Cardiac muscle cell (in vitro differentiated cells and primary cell): ENCODE measurements at places on chromosomes 16 and 17. TPM values are rescaled to one million over a fixed set of nuclear protein-coding genes. Genes with fewer than 3 reads are reported as not detected.
A peak's percentile ranks its signal among the peaks of the same experiment; 100 is the strongest.

- H3K4me3 ChIP-seq, result no peak overlapping the region
- H3K4me1 ChIP-seq, result no peaks in the 10 kb centered on the region
- no peaks in the 10 kb centered on the region for H3K36me3 ChIP-seq
- no peaks in the 10 kb centered on the region for H3K27me3 ChIP-seq
These were observed 12.8 kb upstream of the HSBP1 start for GRCh38 chr16:83794860-83795554.

DNA sequence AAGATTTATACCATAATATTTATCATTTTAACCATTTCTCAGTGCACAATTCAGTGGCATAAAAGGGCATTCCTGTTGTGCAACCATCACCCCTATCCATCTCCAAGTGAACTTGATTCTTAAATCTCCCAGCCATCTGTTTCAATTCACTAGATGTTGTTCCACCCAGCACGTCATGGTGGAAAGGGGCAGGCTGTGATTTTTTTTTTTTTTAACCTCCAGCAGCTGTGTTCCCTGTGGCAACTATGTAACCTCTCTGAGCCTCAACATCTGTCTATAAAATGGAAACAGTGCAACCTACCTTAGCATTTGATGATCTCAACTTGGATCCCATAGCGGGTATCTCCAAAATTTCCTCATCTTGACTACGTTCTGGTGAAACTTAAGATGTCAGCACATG is 604.5 kb downstream of the WWOX start:
- H3K36me3 ChIP-seq, result no peaks in the 10 kb centered on the region
- DNase-seq, result peak; percentile 8
- no peak overlapping the region for H3K4me3 ChIP-seq
- H3K4me1 ChIP-seq, result no peaks in the 10 kb centered on the region

DNA sequence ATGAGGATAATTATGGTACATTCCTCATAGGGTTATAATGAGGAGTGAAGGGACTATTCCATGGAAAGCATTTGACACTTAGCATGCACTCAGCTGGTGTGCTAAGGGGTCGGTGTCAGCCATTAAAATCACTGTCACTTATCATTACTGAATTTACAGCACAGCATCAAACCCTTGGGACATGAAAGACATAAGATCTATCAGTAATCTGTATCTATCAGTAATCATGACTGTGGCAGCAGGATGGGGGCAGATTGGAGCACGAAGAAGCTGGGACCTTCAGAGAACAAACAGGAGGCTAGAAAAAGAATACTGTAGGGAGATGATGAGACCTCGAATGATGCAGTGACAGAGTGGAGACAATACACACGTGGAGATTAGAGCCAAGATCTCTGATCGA is 73.5 kb upstream of the CLEC3A start:
- DNase-seq, result no peak
- H3K4me3 ChIP-seq, result no peak overlapping the region
- H3K4me1 ChIP-seq, result peaks cover 7% of the 10 kb centered on the region

- peak overlapping the region; percentile 44 for H3K27ac ChIP-seq
- no peak overlapping the region for H3K4me3 ChIP-seq
- DNase-seq, result peak; percentile 72
- H3K36me3 ChIP-seq, result no peaks in the 10 kb centered on the region
These were observed 37.1 kb downstream of the NUP93 start for GRCh38 chr16:56767024-56767423.

- no peaks in the 10 kb centered on the region for H3K27me3 ChIP-seq
- H3K36me3 ChIP-seq, result no peaks in the 10 kb centered on the region
- H3K4me3 ChIP-seq, result no peak overlapping the region
- DNase-seq, result no peak
These were observed 22.9 kb upstream of the LITAF start for GRCh38 chr16:11609474-11610120.

DNA sequence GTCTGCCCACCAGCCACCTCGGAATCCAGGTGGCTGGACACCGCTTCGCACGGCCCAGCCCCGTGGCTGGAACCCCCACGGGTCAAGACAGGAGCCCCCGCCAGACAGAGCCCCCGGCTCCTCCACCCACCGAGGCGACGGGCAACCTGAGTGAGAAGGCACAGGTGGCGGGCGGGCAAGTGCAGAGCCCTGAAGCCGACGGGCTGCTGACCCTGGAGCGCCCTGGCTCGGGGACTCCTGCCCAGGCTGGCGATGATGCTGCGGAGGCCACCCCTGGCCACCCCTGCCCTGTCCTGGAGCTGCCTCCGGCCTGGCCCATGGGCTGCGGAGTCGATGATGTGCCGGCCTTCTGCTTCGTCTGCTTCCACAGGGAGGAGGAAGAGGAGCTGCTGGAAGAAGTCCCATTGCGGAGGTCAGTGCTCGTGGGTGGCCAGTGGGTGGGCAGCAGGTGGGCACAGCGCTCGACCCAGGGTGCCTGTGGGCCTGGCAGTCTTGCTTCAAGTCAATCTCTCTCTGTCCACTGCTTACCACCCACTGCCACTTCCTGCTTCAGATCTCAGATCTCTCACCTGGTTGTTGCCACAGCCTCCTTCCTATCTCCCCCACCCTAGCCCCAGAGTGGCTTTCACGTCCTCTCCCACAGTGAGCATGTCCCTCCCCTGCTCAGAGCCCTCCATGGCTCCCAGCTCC is 33.1 kb upstream of the SBK1 start:
- H3K36me3 ChIP-seq, result no peaks in the 10 kb centered on the region
- H3K27me3 ChIP-seq, result no peaks in the 10 kb centered on the region
- peak overlapping the region; percentile 41 for H3K4me3 ChIP-seq
- H3K27ac ChIP-seq, result peak overlapping the region; percentile 83

DNA sequence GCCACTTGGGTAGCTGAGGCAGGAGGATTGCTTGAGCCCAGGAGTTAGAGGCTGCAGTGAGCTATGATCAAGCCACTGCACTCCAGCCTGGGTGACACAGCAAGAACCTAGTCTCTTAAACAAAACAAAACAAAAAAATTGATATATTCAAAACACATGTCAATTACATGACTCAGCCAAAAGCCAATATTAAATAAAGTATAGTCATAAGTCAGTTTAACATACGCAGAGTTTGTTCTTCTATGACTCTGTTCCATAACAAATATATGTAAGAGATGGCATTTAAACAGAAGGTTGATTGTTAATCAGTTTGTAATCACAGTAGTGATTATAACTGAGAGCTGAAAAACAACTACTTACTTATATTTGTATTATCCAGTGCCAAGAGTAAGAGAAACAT is 106.5 kb downstream of the CDH8 start:
- H3K27ac ChIP-seq, result no peak overlapping the region
- H3K4me3 ChIP-seq, result no peak overlapping the region
- H3K36me3 ChIP-seq, result no peaks in the 10 kb centered on the region

DNA sequence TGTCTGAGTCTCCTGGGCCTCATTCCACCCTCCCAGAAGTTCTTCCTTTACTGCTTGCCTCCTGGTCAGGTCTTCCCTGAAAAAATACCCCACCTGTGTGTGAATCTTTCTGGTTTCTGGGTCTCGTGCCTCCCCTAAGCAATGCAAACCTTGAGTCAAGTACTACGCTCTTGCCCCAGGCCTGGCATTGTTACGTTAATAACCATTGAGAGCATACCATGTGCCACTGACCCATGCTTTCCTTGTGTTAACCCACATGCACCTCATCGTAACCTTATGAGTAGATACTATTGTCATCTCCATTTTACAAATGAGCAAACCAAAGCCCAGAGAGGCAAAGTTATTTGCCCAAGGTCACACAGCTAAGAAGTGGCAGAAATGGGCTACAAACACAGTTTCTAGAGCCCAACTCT is 25.4 kb upstream of the TOB1 start:
- H3K4me3 ChIP-seq, result no peak overlapping the region
- H3K4me1 ChIP-seq, result peaks cover 17% of the 10 kb centered on the region
- no peak overlapping the region for H3K27ac ChIP-seq
- no peaks in the 10 kb centered on the region for H3K27me3 ChIP-seq
- H3K36me3 ChIP-seq, result no peaks in the 10 kb centered on the region

DNA sequence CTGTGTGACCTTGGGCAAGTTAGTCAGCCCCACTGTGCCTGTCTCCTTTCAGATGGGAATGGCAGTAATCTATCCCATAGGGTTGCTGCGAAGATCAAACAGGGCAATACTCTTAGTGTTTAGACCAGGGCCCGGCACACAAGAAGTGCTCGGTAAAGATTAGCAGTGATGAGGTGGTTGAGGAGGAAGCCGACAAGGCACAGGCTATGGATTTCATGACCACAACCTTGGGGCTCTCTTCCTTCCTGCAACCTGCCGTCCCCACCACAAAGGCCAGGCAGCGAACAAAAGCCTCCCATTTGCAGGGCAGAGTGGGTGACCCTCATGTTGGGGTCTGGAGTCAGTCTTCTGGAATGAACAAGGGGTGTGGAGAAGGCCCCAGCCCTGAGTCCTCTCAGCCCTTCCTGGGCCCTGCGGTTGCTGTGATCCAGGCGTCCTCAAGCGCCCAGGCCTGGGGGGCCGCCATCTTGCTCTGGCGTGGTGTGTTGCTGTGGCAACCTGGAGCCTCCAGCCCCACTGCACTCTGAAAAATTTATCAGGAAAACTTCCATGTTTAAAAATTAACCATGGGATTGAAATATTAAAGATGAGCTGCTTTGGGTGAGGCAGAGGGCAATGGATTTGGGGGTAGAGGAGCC is 9.8 kb downstream of the ADAM11 start:
- H3K4me3 ChIP-seq, result no peak overlapping the region
- no peak for DNase-seq
- peaks cover 26% of the 10 kb centered on the region for H3K4me1 ChIP-seq
- H3K27ac ChIP-seq, result no peak overlapping the region

GRCh38 chr17:27622986-27623385 is 8.0 kb upstream of the LGALS9 start:
- no peaks in the 10 kb centered on the region for H3K4me1 ChIP-seq
- no peak for DNase-seq
- no peak overlapping the region for H3K27ac ChIP-seq
- H3K36me3 ChIP-seq, result peaks cover 8% of the 10 kb centered on the region

DNA sequence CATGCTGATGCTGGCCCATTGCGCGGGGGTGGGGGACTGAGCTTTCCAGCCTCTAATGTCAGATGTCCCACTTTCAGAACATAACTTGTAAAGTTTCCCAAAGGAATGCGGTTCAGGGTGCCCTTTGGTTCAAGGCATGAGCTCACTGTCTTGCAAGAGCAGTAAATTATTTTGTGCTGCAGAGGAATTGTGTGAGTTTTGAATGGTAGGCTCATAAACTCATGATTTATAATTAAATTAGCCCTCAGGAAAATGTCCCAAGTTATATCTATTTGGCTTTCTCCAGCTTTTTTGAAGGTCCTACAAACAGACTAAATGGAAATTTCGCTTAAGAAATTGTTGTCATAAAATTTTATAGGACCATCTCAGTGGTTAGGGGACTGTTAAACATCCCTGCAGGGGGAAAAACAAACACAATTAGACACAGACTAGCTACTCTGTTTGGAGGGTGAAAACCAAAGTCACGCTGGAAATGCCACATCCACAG is 321.8 kb downstream of the HS3ST3B1 start:
- no peaks in the 10 kb centered on the region for H3K36me3 ChIP-seq
- H3K4me1 ChIP-seq, result no peaks in the 10 kb centered on the region
- H3K27ac ChIP-seq, result no peak overlapping the region
- H3K4me3 ChIP-seq, result no peak overlapping the region

- H3K27ac ChIP-seq, result peak overlapping the region; percentile 7
- no peaks in the 10 kb centered on the region for H3K27me3 ChIP-seq
- no peaks in the 10 kb centered on the region for H3K36me3 ChIP-seq
- DNase-seq, result peak; percentile 92
These were observed 59.5 kb upstream of the CACNG4 start for GRCh38 chr17:66904760-66905624.

DNA sequence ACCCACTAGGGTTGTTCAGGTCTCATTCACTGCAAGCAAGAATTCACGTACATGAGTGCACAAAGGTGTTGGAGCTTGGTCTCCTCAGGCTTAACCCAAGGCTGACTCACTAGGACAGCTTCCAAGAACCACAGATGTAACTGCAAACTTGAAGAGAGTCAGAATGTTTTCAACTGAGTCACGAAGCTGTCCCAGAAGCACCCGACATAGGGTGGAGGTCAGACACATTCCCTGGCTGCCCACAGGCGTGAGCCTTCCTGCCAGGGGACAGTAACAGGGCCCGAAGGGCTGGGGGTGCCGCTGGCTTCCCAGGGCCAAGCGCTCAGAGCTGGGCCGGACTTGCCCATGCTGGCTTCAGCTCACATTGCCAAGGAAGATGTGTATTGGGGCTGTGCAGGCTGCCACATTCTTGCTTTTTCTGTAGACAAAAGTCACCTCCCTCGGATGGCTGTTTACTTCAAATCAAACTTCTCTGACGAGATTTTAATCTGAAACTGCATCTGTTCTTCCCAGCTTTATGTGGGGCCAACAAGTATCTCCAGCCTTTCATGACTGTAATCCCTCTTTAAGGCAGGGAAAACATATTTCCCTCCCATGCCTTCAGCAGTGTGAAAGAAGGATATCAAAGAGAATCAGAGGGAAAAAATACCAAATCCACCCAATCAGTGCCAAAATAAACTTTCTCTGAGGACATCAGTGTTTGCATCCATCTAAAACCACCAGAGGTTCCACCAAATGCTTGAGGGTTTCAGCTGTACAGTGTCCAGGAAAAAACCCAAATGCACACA is 14.3 kb downstream of the CMTM3 start:
- H3K27ac ChIP-seq, result peak overlapping the region; percentile 81
- H3K4me1 ChIP-seq, result peaks cover 78% of the 10 kb centered on the region

DNA sequence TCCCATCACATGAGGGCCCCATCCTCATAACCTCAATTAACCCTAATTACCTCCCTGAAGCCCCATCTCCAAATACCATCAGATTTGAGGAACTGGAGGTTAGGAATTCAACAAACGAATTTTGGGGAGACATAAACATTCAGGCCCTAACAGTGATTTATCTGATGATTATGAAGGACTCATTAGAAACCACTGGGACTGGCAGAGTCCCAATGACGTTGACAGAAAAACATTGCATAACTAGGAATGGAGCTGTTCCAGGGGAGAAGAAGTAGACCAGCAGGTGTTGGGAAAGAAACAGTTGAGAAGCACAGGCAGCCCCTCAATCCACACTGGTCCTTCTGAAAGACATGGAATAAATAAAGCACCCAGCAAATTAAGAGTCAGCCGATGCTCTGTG is 282.0 kb downstream of the MAP2K4 start:
- H3K4me3 ChIP-seq, result no peak overlapping the region
- H3K27ac ChIP-seq, result no peak overlapping the region
- no peak for DNase-seq
- no peaks in the 10 kb centered on the region for H3K4me1 ChIP-seq
- no peaks in the 10 kb centered on the region for H3K36me3 ChIP-seq
- H3K27me3 ChIP-seq, result no peaks in the 10 kb centered on the region

GRCh38 chr16:80023865-80024264 is 423.3 kb upstream of the MAF start:
- H3K4me3 ChIP-seq, result no peak overlapping the region
- no peaks in the 10 kb centered on the region for H3K36me3 ChIP-seq
- H3K4me1 ChIP-seq, result no peaks in the 10 kb centered on the region
- peaks cover 97% of the 10 kb centered on the region for H3K27me3 ChIP-seq
- no peak for DNase-seq
- no peak overlapping the region for H3K27ac ChIP-seq

The CDC6 gene
- 7.7 and 16.1 TPM in 2 replicates for total RNA-seq

The CDH5 gene
- total RNA-seq, result 0.88 and 4.1 TPM in 2 replicates

The UTS2R gene
- 4.4 and 10.8 TPM in 2 replicates for total RNA-seq

The ZMYND15 gene
- not detected in 2 replicates for total RNA-seq
